ENCODE measurements at places on chromosomes 13 and 19.

DNA sequence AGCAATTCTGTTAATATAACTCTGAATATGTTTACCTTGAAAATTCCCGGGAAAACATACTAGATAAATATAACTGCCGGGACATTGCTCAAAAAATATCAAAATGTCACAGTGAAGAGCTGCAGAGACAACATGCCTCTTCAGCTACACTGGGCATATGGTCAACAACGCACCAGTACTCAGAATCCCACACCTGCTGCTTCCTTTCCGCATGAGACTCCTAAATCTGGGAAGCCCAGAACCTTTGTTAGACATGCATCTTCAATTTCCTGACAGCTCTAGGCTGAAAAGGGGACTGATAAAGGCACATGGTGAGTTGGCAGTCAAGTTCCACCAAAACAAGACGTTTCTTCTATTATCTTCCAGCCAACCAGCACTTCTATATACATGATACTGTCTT is 53.7 kb downstream of the USP12 start:
- DNase-seq: no peak

- no peak for DNase-seq
These were observed 16.2 kb downstream of the CLEC11A start for GRCh38 chr19:50739132-50739913.

GRCh38 chr13:79637133-79637763 is 156.3 kb downstream of the NDFIP2 start:
- no peak for DNase-seq

GRCh38 chr13:39784347-39784746 is 128.9 kb downstream of the COG6 start:
- DNase-seq: no peak

Data from GM12891 (cell line).